ENCODE measurements at places on chromosomes 5 and 9.

DNA sequence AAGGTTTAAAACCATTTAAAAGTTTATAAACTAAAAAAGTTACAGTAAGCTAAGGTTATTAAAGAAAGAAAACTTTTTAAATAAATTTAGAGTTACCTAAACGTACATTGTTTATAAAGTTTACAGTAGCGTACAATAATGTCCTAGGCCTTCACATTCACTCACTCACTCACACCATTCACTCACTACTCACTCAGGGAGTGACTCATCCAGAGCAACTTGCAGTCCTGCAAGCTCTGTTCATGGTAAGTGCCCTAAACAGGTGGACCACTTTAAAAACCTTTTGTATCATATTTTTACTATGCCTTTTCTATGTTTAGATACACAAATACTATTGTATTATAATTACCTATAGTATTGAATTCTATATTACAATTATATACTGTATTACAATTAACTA lies 190.8 kb upstream of the RASA1 start:
- DNase-seq, result no peak

DNA sequence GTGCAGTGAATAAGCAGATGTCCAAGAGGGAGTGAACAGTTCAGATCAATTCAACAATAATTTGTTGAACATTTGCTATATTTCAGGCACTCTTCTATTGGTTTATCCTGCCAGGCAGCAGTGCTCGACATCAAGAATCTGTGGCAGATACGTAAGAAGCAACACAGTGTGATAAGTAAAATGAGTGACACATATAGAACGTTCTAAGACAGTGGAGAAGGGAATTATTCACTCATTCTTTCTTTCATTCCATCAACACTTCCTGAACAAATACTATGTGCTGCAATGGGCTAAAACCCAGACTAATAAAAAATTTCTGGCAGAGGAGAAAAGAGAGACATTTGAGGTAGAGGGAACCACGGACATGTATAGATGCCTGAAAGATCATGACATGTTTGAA lies 89.9 kb upstream of the GLIS3 start:
- DNase-seq, result no peak

GRCh38 chr9:129981180-129981907 lies 61.6 kb downstream of the FNBP1 start:
- peak; percentile 12 for DNase-seq

- no peak for DNase-seq
Measured at GRCh38 chr9:12773562-12773961, 1.3 kb upstream of the LURAP1L start.

DNA sequence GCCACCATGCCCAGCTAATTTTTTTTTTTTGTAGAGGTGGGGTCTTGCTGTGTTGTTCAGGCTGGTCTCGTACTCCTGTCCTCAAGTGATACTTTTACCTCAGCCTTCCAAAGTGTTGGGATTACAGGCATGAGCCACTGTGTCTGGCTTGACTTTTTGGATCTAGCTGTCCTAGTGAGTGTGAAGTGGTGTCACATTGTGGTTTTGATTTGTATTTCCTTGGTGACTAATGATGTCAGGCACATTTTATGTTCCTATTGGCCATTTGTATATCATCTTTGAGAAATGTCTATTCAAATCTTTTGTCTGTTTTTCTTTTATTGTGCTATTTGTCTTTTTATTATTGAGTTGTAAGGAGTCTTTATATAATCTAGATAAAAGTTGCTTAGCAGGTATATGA lies 53.5 kb upstream of the MCCC2 start:
- no peak for DNase-seq

DNA sequence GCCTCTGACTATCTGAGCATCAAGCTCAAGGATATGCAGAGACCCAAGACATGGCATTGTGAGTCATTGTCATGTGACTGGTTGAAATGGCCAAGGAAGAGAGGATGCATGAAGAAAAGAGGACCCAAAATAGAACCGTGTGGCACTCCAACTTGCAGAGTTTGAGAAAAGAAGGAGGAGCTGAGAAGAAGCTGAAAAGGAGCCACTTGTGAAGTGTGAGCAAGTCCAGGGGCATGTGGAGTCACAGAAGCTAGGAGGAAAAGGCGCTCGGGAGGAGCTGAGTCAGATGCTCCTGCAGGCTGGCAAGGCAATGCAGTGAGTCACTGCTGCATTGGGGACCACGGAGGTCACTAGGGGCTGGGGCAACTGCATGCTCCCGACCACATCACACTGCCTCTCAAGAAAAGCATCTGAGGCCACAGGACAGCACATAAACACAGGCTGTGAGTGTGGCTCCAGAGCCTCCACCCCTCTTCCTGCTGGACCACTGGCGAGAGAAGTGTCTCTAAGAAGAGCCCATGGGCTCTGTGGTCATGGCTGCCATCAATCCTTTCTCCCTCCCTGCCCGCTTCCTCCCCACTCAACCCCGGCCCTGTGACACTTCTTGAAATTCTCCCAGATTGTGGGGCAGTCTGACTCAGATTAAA lies 197.6 kb downstream of the DRD1 start:
- DNase-seq, result no peak

DNA sequence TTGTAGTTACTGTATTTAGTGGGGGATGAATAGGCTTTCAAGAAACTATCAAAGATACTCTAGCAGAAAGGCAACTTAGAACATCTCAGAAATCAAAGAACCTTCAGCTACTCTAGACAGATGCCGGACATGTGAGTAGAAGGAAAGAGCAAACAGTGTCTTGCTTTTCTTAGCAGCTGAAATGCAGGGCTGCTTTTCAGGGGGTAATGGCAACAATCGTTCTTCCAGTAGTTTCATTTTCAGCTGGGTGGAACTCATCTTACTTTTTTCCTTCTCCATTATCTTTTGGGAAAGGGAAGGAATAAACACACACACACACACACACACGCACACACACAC lies 281.6 kb downstream of the CRB2 start:
- no peak for DNase-seq

GRCh38 chr5:138725153-138725817 lies 27.9 kb upstream of the CTNNA1 start:
- no peak for DNase-seq

DNA sequence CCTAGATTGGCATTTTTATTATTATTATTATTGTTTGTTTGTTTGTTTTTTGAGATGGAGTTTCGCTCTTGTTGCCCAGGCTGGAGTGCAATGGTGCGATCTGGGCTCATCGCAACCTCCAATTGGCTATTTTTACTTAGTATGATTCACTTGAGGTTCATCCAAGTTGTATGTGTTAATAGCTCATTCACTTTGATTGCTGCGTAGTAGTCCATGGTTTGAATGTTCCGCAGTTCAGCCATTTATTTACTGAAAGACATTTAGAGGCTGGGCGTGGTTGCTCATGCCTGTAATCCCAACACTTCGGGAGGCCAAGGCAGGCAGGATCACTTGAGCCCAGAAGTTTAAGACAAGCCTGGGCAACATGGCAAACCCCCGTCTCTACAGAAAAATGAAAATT lies 22.6 kb upstream of the MELK start:
- DNase-seq, result no peak

GRCh38 chr5:156326718-156327259 lies at the start of gene SGCD:
Gene SGCD (plus strand): TSS chr5:156327164.
- no peak for DNase-seq

DNA sequence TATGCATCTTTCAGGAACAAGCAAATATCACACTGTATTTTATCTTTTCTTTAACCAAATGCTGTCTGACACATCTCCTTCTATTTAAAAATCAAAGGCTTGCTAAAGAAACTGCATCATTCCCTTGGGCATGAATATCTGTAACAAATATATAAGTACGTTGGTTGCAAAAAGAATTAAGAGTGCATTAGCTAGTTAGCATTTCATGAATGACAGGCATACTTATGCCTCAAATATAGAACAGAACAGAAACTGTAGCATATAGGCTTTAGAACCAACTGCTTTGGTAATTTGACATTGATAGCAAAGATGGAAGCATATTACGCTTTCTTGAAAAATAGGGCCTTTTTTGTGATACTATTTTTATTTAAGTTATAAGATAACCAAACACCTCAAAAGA lies 761.2 kb downstream of the MAT2B start:
- no peak for DNase-seq

GRCh38 chr5:132205385-132206125 lies 22.1 kb downstream of the P4HA2 start:
- DNase-seq, result no peak

GRCh38 chr9:137308057-137308619 lies 6.1 kb upstream of the NRARP start:
- no peak for DNase-seq

GRCh38 chr9:68931821-68932220 lies 82.1 kb downstream of the PRKACG start:
- no peak for DNase-seq

GRCh38 chr9:35162605-35163315 lies 951 bp downstream of the UNC13B start:
- DNase-seq, result no peak

GRCh38 chr5:56818450-56819037 lies 3.2 kb downstream of the MAP3K1 start:
- DNase-seq, result no peak

Measured in activated T-cell treated with anti-CD3 and anti-CD28 coated beads, Interleukin-2, amount 50 U/mL, for 24 hours (primary cell).